ENCODE measurements at places on chromosomes 11 and 22. TPM values are rescaled to one million over a fixed set of nuclear protein-coding genes. Genes with fewer than 3 reads are reported as not detected.

DNA sequence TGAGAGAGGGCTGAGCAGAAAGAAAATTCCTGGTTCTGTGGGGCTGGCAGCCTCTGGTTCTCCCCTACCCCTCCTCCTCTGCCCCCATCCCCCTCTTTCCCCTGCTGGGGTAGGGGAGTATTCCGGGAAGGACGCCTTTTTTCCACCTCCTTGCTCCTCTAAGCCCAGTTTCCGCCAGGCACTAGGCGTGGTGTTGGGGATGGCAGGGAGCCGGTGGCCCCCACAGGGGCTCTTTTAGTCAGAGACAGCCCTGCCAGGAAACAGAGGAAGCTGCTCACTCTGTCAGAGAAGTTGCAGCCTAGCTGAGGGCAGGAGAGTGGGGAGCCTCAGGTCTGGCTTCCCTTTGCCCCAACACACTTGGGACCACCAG is 15.6 kb upstream of the ARHGEF17 start:
- DNase-seq, result no peak

DNA sequence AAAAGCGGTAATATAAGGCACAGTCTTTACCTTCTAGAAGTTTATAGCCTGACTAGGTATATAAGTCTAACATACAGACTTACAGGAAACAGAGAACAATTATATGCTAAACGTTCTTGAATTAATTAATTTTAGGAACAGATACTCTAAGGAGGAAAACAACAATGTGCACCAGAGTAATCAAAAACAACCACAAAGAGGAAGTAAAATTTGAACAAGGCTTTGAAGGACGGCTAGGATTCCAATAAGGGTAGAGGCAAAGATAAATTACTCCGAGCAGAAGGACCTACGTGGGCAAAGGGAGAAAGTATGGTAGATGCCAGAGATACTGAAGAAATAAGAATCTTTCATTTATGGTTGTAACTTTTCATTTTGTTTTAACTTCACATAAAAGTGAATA is 54.4 kb downstream of the ENTHD1 start:
- no peak for DNase-seq

GRCh38 chr11:82539669-82540068 is 194.0 kb downstream of the FAM181B start:
- DNase-seq, result no peak

DNA sequence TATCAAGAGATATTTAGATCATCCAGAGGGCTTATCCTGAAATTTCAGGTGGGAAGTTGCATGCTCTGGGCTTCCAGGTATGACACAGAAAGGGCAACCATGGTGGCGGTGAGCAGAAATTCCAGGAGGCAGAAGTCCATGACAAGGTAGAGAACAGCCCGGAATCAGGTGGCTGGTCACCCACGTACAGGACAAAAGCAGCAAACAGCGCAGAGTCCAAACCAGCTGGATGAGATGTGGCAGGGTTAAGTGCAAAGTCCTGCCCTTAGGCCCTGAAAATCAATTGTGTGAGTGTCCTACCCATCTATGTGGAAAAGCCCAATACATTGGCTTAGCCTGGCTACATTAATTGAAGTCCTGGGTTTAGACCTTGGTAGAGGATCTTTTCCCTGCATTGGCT is 11.6 kb downstream of the PPFIBP2 start:
- no peak for DNase-seq

DNA sequence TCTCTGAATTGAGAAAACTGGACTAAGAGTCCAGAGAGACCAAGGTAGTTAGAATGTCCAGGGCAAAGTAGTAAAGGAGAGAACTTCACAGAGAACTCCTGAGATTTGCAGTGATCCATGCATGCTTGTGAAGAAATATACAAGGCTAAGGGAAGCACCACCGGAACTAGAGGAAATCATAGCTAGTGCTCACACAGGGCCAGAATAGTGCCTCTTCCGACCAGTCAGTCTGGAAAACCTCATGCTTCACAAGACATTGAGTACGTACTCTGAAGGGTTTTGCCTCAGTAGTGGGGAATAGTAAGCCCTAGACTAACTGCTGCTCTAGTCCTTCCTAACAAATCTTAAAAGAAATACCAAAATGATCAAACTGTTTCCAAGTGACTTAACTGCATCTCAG is 108.0 kb downstream of the LRRC32 start:
- DNase-seq, result no peak

DNA sequence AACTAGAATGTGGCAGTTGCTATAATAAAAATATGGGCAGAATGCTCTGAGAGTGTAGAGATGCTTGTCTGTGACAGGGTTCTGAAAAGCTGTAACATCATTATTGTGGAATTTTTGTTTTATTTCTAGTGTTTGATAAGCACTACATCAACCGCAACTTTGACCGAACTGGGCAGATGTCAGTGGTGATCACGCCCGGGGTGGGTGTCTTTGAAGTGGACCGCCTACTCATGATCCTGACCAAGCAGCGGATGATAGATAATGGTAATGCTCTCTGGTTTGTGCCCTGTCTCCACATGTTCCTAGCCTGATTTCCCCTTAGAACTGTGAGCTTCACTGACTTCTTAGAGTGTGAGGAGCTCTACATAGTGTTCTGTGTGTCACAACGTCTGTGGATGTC is 48.8 kb downstream of the DEPDC5 start:
- no peak for DNase-seq

GRCh38 chr11:12236744-12237101 is 126.3 kb downstream of the MICAL2 start:
- DNase-seq, result no peak

GRCh38 chr11:41245184-41245583 is 214.3 kb downstream of the LRRC4C start:
- peak; percentile 28 for DNase-seq

GRCh38 chr11:66983275-66983924 is 8.3 kb downstream of the C11orf86 start:
- no peak for DNase-seq

DNA sequence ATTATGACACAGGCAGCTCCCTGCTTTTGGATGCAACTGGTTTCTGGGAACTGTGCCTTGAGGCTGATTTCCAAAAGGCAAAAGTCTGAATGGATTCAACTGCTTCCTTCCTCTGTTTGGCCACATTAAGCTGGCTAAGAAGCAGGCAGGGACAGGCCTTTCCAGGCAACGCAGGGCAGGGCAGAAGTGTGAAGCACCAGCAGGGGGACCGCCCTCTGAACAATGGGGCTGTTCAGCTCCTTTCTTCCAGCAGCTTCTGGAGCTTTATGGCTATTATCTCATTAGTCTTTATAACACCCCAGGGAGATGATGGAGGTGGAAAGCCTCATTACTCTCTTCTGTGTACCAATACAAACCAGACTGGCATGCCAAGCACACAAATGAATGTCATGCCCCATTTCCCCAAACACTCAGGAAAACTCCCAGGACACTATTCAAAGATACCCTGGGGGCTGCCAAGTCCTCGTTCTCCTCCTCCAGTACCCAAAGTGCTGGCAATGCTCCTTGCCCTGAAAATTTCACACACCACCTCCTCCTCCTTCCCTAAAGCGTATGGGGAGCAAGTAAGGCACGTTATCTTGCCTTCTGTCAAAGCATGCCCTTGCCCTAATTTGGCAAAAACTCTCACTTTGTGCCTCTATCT is 21.3 kb downstream of the MORC2 start:
- peak; percentile 70 for DNase-seq

- peak; percentile 33 for DNase-seq
Measured at GRCh38 chr22:24087071-24087795, 76.1 kb downstream of the CABIN1 start.

GRCh38 chr22:48691431-48691851 is 1136.2 kb downstream of the BRD1 start:
- DNase-seq, result no peak

GRCh38 chr22:42389143-42389542 is 43.1 kb downstream of the NFAM1 start:
- DNase-seq, result no peak

DNA sequence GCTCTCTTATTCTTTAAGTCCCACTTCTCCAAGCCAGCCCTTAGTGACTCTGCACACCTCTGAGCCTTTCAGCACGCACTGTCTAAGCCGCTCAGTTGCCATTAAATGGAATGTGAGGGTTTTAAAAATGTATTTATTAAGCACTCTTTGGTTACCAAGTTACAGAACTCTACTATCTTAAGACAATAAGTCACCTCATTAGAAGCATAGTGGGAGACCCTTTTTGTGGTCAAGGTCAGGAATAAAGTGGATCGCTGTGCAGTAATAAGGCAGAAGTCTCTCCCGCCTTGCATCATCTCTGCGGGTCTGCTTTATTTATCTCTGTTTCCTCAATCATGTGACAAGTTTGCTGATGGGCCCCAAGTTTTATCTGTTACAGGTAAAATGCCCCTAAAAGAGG is 11.9 kb downstream of the SLC25A18 start:
- no peak for DNase-seq

DNA sequence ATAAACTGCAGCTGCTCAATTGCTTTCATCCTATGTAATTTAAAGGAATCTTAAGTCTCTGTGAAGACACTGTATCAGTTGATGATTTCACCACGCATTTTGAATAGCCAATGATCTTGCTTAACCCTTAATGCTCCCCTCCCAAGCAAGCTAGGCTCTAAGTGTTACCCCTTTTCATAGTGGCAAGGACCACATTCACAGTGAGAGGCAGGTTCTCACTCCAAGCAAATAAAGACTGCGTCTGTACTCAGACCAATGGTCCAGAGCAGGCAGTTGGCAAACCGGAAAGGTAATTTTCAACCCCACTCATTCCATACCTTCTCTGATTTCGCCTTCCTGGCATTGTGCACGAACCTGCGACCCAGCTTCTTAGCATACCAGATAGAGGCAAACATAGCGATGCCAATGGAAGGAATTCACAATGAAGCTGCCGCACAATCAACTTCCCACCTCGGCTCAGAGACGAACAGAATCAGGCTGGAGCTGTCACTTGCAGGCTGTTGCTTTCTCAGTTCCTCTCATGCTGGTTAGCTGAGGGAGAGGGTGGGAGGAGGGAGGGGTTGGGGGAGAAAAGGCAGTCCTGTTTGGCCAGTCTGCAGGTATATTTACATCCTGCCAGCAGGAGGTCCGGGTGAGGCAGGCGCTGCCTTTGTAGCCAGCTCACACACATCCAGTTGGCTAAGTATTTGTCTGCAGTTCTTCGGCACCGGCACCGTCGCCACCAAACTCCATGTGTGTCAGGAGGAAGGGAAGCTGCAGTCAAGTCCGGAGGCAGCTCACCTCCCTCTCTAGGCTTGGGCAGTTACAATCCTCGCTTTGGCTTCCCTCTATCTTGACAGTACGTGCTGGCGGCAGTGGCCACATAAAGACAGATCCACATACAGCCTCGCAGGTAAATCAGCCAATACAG is 1151.2 kb upstream of the CCDC90B start:
- DNase-seq, result peak; percentile 68

DNA sequence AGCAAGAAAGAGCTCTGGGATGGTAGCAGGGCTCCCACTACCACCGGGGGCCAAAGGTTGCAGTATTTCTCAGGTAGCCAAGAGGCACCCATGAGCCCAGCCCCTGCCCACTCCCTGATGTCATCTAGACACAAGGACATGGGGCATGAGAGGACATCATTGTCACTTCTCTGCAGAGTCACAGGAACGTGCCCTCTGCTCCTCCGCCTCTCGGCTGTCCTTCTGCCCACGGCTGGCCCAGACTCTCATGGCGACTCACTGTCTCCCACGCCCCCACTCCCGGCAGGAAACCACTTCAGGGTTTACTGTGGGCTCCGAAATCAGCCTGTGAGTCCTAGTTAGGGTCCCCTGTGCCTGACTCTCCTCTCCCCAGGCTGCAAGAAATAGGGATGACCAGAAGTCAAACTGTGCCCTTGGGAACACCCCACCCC is 1.8 kb upstream of the GAL start:
- DNase-seq, result no peak

- DNase-seq, result no peak
Measured at GRCh38 chr11:104148074-104148473, 15.9 kb downstream of the PDGFD start.

GRCh38 chr11:77035039-77035438 is 841 bp downstream of the B3GNT6 start:
- DNase-seq, result no peak

GRCh38 chr11:32894149-32894827 is 1.7 kb downstream of the QSER1 start:
- no peak for DNase-seq

- no peak for DNase-seq
Measured at GRCh38 chr11:116829525-116830183, at the start of gene APOC3. Gene APOC3 (plus strand): TSS chr11:116829907. CDS start chr11:116830583, 676 bp downstream.

DNA sequence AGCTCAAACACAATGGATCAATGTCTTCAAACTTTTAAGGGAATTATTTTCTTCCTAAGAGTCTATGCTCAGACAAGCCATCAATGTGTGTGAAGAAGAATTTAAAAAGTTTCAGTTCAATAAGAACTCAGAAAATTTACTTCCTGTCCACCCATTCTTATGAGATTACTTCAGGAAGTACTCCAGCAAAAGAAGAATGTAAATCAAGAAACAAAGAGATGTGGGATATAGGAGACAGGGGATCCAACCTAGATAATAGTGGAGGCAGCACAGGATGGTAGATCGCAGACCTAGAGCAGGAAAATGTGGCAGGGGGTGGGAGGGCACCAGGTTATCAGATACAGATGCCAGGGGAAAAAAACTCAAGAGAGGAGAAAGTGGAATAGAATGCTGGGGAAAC is 170.6 kb downstream of the MPPED1 start:
- no peak for DNase-seq

DNA sequence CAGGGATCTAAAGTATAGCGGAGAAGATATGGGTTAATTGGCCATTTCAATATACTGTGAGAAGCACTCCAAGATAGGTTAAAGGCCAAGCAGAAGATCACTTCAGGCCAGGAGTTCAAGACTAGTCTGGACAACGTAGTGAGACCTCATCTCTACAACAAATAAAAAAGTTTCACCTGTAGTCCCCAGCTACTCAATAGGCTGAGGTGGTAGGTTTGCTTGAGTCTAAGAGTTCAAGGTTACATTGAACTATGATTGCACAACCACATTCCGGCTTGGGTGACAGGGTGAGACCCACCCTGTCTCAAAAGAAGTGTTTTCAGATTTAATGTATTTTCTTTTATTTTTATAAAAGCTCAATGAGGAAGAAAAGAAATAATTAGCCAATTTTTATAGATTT is 25.4 kb downstream of the PATL1 start:
- DNase-seq, result no peak

- DNase-seq, result no peak
Measured at GRCh38 chr22:31891366-31892079, 52.8 kb upstream of the YWHAH start.

GRCh38 chr22:41578818-41579217 is 10.8 kb downstream of the PMM1 start:
- no peak for DNase-seq

GRCh38 chr11:11169715-11170351 is 183.2 kb downstream of the CSNK2A3 start:
- no peak for DNase-seq

- DNase-seq, result no peak
Measured at GRCh38 chr11:58576887-58577471, 1.3 kb upstream of the LPXN start.

GRCh38 chr11:113247221-113247620 is 67.2 kb upstream of the TTC12 start:
- DNase-seq, result no peak

The SHANK3 gene
- 105 TPM for total RNA-seq

The BIK gene
- not detected for total RNA-seq

The CASTOR1 gene
- total RNA-seq, result 12.2 TPM

The NEFH gene
- total RNA-seq, result 201 TPM

The JHY gene
- total RNA-seq, result 7.1 TPM

The LAYN gene
- total RNA-seq, result 14.9 TPM

The RIMBP3B gene
- total RNA-seq, result 0.35 TPM

The GAL gene
- total RNA-seq, result 0.88 TPM

The PRDX5 gene
- 137 TPM for total RNA-seq

The BRD1 gene
- total RNA-seq, result 37.1 TPM

The RRM1 gene
- total RNA-seq, result 25.7 TPM

The CDC42BPG gene
- total RNA-seq, result not detected

The C22orf42 gene
- total RNA-seq, result not detected

The TPBGL gene
- total RNA-seq, result 4.1 TPM

The KRTAP5-10 gene
- not detected for total RNA-seq

The MAJIN gene
- not detected for total RNA-seq

Data from dorsolateral prefrontal cortex (tissue), 122 donors.